ENCODE measurements at places on chromosomes 12 and 14.

DNA sequence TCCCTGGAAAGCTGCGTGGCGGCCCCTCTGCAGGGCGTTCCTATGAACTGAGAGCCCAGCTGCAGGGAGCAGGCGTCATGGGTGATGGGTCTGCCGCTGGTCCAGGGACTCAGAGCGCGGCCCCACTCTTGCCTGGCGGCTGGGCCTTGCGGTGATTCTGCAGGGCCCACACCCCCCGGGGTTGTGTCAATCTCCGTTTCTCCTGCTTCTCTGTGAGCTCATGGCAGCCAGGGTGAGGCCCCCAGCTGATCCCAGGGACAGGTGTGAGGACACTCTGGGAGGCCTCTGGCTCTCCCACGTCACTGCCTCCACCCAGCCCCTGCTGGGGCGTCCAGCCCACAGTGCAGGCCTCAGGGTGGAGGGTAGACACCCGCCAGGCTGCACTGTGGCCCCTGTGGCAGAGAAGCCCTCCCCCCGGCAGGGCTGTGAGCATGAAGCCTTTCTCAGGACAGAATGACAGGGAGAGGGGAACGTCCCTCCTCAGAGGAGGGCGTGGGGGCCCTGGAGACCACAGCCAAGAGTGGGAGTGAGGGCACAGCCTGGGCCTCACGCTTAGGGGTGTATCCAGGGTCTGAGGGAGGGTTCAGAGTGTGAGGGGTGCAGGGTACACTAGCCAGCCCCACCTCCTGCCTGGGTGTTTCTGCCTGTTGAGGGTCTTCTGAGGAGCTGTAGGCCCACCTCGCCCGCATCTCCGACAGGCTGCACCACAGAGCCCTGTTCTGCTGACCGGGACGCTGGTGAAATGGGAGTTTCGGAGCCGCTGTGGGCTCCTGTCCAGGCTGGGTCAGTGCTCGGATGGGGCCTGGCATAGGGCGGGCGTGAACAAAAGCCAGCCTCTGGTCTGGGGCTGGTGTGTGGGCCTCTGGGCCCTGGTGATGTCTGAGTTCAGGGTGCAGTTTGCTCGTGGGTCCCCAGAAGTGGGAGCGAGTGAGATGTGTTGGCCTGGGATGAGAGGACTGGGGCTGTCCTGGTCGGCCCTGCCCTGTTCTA, 26.7 kb upstream of the CRIP2 start:
- H3K4me3 ChIP-seq, result no peak overlapping the region
- DNase-seq, result peak; percentile 72
- H3K27me3 ChIP-seq, result no peaks in the 10 kb centered on the region
- H3K36me3 ChIP-seq, result no peaks in the 10 kb centered on the region
- peaks cover 7% of the 10 kb centered on the region for H3K4me1 ChIP-seq

DNA sequence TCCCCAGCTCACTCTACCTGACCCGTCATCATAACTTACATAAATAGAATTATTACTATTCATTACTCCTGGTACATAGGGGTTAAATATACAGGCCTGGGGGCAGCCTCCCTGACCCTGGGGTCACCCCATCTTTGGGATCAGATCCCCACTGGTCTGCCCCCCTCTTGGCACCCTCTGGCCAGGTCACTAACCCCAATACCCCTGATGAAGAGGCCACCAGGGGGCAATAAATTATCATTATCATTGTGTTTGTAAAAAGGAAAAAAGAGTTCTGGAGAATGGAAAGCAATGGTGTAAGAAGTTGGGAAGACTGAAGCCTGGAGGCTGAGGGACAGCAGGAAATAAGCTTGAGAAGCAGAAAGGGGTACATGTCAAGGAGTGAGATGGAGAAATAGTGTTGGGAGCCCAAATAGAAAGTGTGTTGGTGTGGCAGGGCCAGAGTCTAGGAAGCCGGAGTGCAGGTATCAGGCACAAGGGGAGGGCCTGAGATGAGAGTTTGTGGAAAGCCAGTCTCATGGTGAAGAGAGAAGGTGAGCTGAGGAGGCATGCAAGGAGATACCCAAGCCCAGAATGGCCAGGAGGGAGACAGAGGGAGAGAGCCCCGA, 6.1 kb upstream of the AAAS start:
- H3K27ac ChIP-seq, result no peak overlapping the region
- H3K36me3 ChIP-seq, result no peaks in the 10 kb centered on the region
- no peak for DNase-seq

- peaks cover 49% of the 10 kb centered on the region for H3K36me3 ChIP-seq
- no peak overlapping the region for H3K27ac ChIP-seq
- H3K27me3 ChIP-seq, result no peaks in the 10 kb centered on the region
- no peaks in the 10 kb centered on the region for H3K4me1 ChIP-seq
Measured at GRCh38 chr12:121423253-121423652, 23.3 kb downstream of the RNF34 start.

- peaks cover 3% of the 10 kb centered on the region for H3K4me1 ChIP-seq
- H3K4me3 ChIP-seq, result no peak overlapping the region
- H3K27ac ChIP-seq, result no peak overlapping the region
- DNase-seq, result no peak
- H3K36me3 ChIP-seq, result no peaks in the 10 kb centered on the region
Measured at GRCh38 chr14:61648377-61648776, 46.9 kb upstream of the HIF1A start.

DNA sequence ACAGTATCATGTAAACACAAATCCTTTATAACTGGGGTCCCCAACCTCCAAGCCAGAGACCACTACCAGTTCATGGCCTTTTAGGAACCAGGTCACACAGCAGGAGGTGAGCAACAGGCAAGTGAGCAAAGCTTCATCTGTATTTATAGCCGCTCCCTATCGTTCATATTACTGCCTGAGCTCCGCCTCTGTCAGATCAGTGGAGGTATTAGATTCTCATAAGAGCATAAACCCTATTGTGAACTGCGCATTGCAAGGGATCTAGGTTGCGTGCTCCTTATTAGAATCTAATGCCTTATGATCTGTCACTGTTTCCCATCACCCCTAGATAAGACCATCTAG, 49.9 kb downstream of the LRP6 start:
- H3K27me3 ChIP-seq, result no peaks in the 10 kb centered on the region
- peaks cover 43% of the 10 kb centered on the region for H3K4me1 ChIP-seq
- no peak overlapping the region for H3K4me3 ChIP-seq
- DNase-seq, result no peak
- no peak overlapping the region for H3K27ac ChIP-seq
- H3K36me3 ChIP-seq, result no peaks in the 10 kb centered on the region

GRCh38 chr12:10170216-10170615, 1.7 kb downstream of the OLR1 start:
- H3K27me3 ChIP-seq, result no peaks in the 10 kb centered on the region
- no peak for DNase-seq
- H3K27ac ChIP-seq, result no peak overlapping the region
- no peak overlapping the region for H3K4me3 ChIP-seq

DNA sequence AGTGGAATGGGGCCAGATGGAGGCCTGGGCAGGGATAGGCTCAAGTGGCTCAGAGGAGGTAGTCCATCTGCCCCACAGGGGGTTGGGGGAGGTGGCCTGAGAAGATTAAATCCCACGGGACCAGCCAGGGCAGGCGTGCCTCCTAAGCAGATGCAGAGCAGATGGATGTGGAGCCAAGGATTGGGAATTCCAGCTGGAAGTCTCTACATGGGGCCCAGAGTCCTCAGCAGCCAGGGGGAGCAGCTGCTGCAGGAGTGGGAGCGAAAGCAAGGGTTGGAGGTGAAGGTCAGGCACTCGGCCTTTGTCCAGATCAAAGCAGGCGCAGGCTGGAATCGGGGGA, 42.4 kb upstream of the VRK1 start:
- no peak for DNase-seq
- no peak overlapping the region for H3K4me3 ChIP-seq
- H3K4me1 ChIP-seq, result no peaks in the 10 kb centered on the region
- H3K36me3 ChIP-seq, result no peaks in the 10 kb centered on the region

- no peaks in the 10 kb centered on the region for H3K36me3 ChIP-seq
- DNase-seq, result no peak
- no peaks in the 10 kb centered on the region for H3K4me1 ChIP-seq
- H3K27me3 ChIP-seq, result no peaks in the 10 kb centered on the region
Measured at GRCh38 chr12:2244013-2244861, 191.4 kb downstream of the CACNA1C start.
